ENCODE measurements at places on chromosomes 2 and 18.

GRCh38 chr2:197599285-197599965, 76.0 kb downstream of the RFTN2 start:
- DNase-seq: no peak

GRCh38 chr2:153495725-153496124, 17.2 kb upstream of the RPRM start:
- no peak for DNase-seq

DNA sequence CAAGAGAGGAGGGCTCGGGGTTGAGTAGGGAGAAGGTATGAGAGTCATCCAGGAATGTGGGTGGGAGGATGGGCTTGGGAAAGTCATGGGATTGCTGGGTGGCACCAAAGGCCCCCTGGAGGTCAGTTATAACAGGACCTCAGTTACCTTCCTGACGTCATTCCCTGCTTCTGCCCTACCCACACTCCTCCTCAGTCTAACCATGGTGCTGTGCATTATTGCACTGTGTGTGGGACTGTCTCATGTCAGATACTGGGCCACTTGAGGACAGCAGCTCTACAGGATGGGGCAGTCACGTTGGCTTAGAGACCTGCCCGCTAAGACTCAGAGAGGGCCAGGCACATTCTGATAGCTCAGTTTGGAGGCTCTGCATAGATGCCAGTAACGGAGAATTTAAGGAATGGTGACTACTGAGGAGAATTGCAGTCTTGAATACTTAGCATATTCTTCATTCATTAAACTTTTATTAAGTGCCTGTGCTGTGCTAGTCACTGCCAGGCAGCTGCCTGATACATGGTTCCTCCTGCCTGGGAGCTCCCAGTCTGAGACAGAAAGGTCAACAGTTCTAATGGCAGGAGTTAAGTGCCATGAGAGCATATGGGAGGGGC, 90.5 kb downstream of the LAMA3 start:
- peak; percentile 8 for DNase-seq

DNA sequence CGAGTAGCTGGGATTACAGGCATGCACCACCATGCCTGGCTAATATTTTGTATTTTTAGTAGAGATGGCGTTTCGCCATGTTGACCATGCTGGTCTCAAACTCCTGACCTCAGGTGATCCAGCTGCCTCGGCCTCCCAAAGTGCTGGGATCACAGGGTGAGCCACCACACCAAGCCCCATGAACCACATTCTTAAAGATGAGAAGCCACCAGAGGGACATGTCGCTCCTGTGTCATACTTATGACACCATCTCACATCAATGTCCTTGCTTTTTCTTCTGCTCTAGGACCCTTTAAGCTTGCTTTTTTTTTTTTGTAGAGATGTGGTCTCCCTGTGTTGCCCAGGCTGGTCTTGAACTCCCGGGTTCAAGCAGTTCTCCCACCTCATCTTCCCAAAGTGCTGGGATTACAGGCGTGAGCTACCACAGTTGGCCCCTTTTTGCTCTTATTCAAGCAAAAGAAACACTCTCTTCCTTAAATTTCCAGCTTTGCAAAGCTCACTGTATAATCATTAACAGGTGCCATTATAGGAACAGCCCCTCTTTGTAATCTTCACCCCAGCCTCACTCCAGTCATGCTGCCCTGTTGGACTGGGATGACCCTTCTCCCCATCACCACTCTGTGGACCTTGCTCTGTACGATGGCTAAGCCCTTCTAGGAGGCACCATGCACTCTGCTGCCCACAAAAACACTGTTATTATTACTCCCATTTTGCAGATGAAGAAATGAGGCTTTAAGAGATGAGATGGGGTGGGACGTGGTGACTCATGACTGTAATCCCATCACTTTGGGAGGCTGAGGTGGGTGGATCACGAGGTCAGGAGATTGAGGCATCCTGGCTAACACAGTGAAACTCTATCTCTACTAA, 10.8 kb upstream of the KCNG3 start:
- no peak for DNase-seq

DNA sequence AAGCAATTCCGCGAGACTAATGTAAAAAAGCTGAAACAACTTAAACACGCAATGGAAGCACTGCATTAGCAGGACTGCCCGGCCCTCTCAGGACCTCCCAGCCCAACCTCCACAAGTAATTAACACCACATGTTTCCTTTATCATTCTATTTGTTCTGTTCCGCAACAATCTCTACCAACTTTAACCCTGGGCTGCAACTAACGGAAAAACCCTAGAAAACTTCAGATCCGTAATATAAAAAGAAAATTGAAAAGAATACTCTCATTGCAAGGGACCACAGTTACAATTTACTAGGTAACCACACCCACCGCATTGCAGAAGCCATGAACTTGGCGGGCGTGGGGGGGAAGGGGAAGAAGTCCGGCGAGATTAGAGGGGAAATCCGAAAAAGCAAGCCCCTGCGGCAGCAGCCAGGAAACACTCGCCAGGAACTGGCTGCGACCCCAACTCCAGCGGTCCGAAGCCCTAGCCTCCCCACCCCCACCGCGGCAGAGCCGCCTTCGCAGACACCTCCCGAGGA, 1.2 kb downstream of the EPB41L3 start:
- peak; percentile 60 for DNase-seq

- peak; percentile 21 for DNase-seq
Measured at GRCh38 chr2:29420464-29420863, 305.2 kb downstream of the CLIP4 start.

DNA sequence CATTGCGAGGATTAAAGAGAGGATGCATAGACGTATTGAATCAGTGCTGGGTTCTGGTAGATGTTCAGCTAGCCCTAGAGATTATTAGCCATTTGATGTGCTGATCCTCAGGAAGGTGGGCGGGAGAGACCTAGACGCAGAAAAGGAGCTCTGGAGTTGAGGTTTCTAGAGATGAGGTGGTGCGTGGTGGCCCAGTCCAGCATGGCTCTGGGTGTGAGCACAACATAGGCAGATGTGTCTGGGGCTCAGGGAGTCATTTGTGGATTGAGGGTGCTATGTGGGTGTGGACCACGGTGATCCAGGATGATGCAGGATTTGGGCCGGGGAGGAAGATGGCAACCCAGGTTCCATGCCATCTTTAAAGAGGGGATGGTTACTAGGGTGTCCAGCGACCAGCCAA, 102.1 kb downstream of the NEDD4L start:
- DNase-seq: no peak

Data from nephron progenitor cell (in vitro differentiated cells).